ENCODE measurements at places on chromosomes 3 and 15.

DNA sequence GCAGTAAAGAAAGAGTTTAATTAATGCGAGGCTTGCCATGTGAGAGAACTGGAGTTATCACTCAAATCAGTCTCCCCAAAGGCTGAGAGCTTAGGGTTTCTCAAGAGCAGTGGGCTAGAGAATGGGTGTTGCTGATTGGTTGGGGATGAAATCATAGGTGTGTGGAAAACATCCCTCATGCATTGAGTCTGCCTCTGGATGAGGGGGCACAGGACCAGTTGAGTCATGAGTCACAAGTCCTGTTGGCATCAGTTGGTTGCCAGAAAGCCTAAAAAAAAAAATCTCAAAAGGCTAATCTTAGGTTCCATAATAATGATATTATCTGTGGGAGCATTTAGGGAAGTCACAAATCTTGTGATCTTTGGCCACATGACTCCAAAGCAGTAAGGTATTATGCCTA is 800.3 kb downstream of the TUSC7 start:
- DNase-seq, result no peak

DNA sequence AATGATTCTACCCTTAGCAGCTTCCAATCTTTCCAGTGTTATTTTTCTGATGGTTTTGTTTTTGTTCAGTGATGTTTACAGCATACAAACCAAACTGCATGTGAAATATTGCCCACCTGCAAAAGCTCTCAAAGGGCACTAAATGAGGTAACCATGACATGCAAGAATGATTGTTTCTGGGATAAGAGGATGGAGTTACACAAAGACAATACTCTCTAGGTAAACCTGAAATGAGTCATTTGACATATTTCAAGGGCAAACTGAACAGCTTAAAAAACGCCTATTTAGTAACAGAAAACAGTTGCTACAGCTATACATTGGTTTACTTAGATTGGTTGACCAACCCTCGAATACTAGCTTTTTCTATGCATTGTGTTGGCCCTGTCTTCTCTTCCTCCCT is 481.7 kb downstream of the ZPLD1 start:
- DNase-seq, result no peak

DNA sequence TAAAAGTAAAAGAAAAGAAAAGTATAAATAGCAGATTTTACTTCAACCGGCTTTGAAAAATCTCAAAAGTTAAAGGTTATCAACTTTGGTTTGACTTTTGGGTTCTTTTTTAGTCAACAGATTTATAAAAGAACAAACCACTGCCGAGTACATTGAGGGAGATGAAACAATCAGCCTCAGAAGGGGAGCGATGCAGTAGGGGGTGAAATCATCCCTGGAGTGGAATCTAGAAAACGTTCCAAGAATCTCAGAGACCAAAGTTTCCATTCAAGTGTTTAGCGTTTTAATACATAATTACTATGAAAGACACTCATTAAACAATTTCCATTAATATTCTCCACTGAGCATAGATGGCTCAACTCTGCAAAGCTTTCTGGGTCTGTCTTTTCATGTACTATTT is 745.5 kb downstream of the NR2F2 start:
- DNase-seq, result no peak

GRCh38 chr3:168088106-168088720 is 7.5 kb downstream of the GOLIM4 start:
- DNase-seq, result no peak

- DNase-seq, result no peak
These were observed 194.8 kb upstream of the DPH6 start for GRCh38 chr15:35740761-35741160.

GRCh38 chr15:69159805-69160140 is 662 bp upstream of the GLCE start:
- no peak for DNase-seq

- DNase-seq, result no peak
These were observed 87.0 kb downstream of the NSMCE3 start for GRCh38 chr15:29182590-29182989.

DNA sequence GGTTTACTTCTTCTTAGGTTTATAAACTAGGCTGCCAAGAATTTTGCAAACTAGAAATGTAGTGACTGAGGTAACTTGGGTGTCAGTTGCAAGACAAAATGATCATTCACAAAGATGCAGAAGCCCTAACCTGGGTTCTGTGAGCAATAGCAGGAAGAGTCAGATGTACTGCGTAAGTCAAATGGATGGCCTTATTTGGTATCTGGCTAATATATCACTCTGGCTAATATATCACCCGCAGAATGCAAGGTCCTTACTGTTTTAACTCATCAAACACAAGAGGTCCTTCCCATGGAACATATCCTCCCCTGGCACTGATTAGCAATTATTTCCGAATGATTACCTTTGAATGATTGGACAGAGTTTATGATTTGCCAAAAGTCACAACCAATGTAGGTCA is 37.4 kb downstream of the RBMS3 start:
- DNase-seq, result no peak

- DNase-seq, result no peak
These were observed 31.0 kb upstream of the ATOSA start for GRCh38 chr15:52710050-52710707.

- DNase-seq, result no peak
These were observed 209.3 kb upstream of the SATB1 start for GRCh38 chr3:18634461-18634860.

- DNase-seq, result no peak
These were observed 325.7 kb downstream of the NEK10 start for GRCh38 chr3:27043328-27043955.

GRCh38 chr3:156171281-156172267 is 51.2 kb downstream of the KCNAB1 start:
- DNase-seq, result no peak

DNA sequence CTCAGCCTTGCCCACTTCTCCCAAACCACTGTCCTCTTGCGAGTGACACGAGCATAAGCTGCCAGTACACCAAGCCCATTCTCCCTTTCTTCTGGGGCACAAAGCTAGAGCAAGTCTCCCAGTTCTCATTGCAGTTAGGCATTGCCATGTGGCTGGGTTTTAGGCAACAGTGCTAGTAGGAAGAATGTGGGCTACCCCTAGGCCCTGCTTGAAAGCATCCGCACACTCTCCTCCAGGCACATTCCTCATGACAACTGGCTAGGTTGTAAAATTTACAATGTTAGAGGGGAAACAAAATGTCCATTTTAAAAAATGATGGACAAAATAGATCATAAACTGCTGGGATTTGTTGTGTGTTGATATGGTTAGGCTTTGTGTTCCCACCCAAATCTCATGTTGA is 19.7 kb downstream of the ITGB5 start:
- no peak for DNase-seq

DNA sequence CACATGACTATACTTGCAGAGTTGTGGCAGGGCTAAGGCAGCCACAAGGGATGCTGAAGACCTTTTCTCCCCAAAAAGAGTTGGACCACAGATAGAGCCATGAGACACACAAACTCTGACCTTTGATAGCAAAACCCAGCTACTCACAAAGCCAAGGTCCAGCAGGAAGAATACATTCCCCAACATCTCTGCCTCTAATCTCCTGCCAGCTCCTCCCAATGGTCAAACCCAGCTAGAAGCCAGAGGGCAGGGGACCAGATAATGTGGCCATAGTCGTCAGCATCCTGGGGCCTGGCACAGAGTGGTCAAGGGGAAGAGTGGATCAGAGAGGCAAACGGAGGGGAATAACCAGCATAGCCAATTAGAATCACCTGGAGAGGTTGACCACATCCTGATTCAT is 28.2 kb downstream of the SLC6A1 start:
- DNase-seq, result no peak

DNA sequence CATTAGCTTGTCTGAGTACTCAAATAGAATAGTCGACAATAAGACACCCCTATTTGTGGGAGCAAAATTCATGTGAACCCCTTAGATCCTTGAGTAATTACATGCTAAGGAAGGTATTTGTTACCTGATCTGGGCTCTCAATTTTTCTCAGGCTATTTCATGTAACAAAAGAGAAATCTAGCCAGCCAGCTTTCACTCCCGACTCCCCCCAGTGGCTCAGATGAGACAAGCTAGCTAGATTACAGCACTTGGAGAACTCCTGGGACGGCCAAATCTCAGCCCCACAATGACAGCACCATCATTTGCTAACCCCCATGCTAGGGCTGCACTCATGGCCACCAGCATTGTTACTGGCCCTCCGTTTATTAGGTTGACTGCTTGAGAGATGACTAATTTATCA is 41.3 kb downstream of the GLDN start:
- DNase-seq, result no peak

GRCh38 chr15:43007551-43007950 is 87.0 kb upstream of the TTBK2 start:
- no peak for DNase-seq

DNA sequence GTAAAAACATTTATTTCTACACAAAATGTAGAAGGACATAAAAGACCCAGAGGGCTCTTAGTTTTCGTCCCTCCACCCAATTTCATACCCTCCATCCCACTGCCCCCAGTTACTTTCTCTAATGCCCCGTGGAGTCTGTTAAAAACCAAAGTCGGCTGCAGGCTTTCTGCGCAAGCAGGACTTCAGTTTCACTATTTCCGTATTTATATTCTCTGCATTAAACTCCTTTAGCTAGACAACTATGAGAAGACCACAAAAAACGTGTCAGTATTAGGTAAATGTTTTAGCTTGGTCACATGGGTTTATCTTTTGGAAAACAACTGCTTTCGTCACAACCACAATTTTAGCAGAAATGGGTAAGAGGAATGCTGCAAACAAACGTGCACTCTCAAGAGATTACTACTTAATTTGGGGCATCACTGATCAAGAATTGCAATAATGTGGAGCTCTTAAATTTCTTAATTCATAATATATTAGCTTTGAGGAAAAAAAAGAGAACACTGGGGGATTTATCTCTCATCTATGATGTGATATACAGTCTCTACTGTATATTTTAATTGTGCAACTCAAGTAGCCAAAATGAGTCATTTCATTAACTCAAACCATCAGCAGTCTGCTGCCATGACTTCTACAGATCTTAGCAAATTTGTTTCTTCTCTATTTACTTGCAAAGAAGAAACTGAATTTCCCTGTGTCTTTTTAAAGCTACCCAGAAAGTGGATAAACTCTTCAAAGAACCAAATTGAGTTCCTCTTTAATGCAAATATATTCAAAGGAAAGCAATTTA is 740 bp upstream of the NSMCE3 start:
- DNase-seq, result no peak

- DNase-seq, result no peak
These were observed 29.4 kb upstream of the ALDH1L1 start for GRCh38 chr3:126209741-126210140.

- no peak for DNase-seq
These were observed 49.4 kb upstream of the UBE2E1 start for GRCh38 chr3:23756206-23756840.

DNA sequence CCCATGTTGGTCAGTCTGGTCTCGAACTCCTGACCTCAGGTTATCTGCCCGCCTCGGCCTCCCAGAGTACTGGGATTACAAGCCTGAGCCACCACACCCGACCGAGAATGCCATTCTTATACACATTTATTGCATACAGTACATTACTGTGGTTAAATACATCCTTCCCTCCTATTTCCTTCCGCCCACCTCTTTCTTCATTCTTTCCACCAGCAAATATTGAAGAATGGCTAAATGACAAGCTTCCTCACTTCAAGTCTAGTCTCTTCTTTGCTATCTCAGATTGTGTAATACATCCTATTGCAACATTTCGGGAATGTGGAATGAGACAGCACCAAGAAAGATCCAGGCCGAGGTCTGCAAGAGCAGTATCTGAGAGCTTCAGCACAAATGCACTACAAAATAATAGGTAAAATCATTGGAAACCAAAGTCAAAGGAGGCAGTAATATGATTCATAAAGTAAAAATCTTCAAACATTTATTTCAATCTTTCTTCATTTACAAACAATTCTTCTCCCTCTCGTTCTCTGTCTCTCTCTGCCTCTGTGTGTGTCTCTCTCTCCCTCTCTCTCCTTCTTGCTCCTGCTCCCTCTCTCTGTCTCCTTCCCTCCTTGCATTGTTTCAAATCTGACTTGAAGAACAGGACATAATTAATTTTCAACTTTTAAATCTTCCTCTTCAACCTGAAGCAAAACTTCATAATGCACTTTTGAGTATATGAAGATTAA is 94.7 kb upstream of the TGFBR2 start:
- DNase-seq, result no peak

DNA sequence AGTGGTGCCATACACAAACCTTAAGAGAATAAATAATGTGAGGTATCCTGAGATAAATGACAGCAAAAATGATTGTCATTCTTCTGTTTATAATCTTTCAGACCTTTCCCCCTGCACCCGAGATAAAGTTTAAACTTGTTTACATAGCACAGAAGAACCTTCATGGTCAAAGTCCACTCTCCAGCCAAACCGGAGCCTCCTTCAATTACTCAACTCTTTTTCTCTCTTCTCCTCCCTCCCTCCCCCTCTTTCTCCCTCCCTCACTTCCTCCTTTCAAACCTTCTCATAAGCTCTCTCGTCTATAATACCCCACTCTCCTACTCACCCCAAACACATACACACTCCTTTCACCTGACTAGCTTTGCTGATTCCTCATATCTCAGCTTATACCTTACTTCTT is 198.9 kb downstream of the EFHB start:
- no peak for DNase-seq

DNA sequence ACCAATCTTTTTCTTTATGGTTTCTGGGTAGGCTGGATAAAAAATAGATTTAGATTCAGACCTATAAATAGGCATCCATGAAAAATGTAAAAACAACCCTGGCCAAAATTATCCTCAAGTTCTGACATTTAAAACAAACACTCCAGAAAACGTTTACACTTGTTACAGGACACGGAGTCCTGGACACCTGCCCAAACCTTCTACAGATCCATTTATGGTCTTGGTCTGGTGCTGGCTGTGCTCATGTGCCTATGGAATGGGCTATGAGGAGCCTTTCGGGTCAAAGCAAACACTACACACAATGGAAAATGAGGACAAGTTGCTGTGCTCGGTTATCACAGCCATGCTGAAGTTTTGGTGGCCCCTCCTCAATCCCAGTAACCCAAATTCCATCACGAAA is 108.1 kb downstream of the PDZRN3 start:
- no peak for DNase-seq

DNA sequence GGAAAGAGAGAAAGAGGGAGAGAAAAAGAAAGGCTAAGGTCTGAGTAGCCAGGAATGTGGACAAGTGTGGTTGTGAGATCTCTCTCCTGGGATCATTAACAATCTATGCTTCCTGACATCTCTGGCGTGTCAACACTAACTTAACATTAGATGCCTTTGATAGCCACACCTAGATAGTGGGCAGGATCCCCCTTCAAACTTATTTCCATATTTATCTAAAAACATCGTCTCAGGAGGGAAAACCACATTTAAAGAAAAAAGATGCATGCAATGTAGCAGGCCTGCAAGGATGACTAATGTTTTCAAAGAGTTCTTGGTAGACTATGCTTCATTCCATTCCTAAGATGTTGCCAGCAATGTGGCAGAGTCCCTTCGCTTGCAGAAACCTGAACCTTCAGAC is 80.9 kb downstream of the MLH1 start:
- no peak for DNase-seq

GRCh38 chr3:191135175-191135574 is 63.9 kb upstream of the OSTN start:
- DNase-seq, result no peak
